Coronary artery (tissue), 2 donors: ENCODE measurements at places on chromosomes 6 and 20.
A peak's percentile ranks its signal among the peaks of the same experiment; 100 is the strongest.

DNA sequence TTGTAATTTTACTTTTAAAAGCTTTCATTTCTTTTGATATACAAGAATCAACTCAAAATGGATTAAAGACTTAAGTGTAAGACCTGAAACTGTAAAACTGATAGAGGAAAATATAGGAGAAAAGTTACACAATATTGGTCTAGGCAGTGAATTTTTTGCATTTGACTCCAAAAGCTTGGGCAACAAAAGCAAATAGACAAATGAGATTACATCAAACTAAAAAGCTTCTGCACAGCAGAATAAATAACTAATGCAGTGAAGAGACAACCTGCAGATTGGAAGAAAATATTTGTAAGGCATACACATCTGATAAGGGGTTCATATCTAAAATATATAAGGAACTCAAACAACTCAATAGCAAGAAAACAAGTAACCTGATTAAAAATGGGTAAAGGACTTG lies 3.0 kb downstream of the GABRR1 start:
- DNase-seq: no peak

DNA sequence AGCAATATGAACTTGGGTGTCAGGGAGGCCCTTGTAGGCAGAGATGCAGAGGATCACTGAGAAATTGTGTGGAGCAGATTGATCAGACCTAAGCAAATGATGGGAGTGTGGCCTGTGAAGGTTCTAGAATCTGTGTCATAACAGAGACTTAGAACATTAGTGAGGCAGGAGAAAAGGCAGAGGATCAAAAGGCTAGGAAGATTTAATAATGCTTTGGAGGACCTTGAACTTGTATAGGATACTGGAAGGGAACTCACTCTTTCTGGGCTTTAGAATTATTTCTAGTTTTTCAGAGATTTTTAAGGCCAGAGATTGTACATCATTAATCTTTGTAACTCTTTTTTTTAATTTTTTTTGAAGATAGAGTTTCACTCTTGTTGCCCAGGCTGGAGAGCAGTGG lies at the start of gene TSBP1:
TSS of gene TSBP1 (minus strand) at position 101 of the 400 bp plus-strand sequence. CDS start 197 bp downstream, outside the sequence.
- DNase-seq: no peak

- DNase-seq: peak; percentile 43
Measured at GRCh38 chr6:169807699-169808607, 56.5 kb downstream of the ERMARD start.

DNA sequence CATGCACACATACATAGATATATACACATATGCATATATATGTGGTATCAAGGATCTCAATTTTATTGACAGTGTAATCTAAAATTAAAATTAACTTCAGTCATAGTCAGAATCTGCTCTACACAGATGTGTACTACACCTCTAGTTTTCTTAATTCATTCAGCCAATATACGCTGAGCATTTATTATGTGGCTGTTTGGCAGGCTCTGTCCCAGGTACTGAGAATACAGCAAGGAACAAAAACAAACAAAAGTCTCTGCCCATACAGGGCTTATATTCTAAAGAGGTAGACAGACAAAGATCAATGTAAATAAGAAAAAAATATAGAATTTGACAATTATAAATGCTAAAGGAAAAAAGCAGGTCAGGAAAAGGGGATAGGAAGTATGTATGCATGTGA lies 7.8 kb upstream of the RGS17 start:
- no peak for DNase-seq

GRCh38 chr6:15343490-15344191 lies 97.8 kb downstream of the JARID2 start:
- no peak for DNase-seq

DNA sequence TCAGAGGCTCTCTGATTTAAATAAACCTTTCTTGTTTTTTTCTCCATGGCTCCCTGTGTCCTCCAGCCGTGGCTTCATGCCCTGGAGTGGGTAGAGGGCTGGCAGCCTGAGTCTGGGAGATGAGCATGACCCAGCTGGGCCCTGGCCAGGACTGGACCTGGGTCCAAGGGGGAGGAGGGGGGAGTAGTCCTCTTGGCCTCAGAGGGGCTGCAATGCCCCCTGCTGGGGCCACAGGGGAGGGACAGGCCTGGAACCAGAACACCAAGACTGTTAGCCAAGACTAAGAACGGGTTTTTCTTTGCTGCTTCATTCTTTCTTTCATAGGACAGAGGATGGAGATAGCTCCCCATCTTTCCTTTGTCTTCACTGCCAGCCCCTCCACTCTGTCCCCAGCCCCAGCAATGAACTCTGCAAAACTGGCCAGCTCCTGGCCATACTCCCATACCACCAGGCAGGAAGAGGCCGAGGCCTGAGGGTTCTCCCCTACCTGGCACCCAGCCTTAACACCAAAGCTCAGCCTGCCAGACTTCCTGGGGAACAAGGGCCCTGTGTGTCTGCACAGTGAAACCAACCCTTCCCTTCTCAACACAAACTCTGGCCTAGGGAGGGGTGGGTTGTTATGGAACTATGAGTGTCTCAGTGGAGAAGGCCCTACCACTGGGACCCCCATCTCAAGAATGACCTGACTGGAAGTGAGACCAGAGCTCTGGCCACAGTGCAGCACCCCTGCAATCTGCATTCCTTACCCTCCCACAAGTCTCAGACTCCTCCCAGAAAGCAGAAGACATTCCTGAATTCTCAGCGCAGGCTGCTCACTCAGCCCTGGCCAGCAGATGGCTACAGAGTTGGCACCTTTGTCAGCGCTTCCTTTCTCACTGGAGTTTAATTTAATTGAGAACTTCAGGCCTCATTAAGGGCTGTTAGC lies 11.0 kb downstream of the SLC29A1 start:
- DNase-seq: peak; percentile 90
